WTC11 (cell line): ENCODE measurements at places on chromosomes 7 and 10. TPM values are rescaled to one million over a fixed set of nuclear protein-coding genes. Genes with fewer than 3 reads are reported as not detected.

Gene CYP3A4
- total RNA-seq = 0.32 to 0.50 TPM (median 0.33 TPM) in 3 replicates

DNA sequence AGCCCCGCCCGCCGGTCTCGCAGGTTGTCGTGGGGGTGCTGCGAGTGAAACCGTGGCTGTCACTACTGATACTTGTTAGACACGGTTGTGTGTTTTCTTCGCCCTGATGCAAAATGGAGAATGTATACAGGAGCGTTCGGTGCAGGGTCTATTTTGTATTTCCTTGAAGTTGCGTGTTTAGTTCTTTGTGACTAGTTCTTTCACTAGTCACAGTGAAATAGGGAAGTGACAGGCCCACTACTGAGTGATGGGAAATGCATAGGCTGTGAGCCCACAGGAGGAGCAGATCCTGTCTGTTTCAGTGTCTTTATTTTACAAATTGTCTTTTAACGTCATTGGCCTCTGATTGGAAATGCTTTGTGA, 675 bp downstream of the ABRAXAS2 start:
- no peaks in the 10 kb centered on the region for H3K36me3 ChIP-seq
- peak overlapping the region; percentile 4 for H3K27ac ChIP-seq
- H3K4me3 ChIP-seq = peak overlapping the region; percentile 93
- peaks cover 2% of the 10 kb centered on the region; the same call in 1 of the 2 replicates for H3K27me3 ChIP-seq

Gene TMEM273
- 0.09 to 0.39 TPM (median 0.27 TPM) in 3 replicates for total RNA-seq

DNA sequence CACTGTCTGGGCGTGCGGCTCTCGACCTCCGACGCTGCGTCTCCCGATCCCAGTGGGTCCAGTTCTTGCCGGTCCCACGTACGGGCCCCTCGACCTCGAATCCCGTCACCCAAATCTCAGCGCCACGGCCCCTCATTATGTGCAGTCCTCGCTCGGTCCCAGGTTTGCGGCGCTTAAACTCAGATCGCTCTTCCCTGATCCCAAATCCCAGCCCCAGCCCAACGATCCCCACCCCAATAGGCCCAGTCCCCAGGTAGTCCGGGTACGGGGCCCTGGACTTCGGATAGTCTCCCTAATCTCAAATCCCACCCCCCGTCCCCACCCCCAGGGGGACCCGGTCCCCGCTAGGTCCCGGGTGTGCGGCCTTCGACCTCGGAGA, 666 bp downstream of the HNRNPF start:
- no peaks in the 10 kb centered on the region for H3K36me3 ChIP-seq
- DNase-seq = no peak
- peak overlapping the region; percentile 92 for H3K4me3 ChIP-seq
- H3K27me3 ChIP-seq = no peaks in the 10 kb centered on the region

Gene TSC22D4
- total RNA-seq = 27.5 to 34.5 TPM (median 29.7 TPM) in 3 replicates

DNA sequence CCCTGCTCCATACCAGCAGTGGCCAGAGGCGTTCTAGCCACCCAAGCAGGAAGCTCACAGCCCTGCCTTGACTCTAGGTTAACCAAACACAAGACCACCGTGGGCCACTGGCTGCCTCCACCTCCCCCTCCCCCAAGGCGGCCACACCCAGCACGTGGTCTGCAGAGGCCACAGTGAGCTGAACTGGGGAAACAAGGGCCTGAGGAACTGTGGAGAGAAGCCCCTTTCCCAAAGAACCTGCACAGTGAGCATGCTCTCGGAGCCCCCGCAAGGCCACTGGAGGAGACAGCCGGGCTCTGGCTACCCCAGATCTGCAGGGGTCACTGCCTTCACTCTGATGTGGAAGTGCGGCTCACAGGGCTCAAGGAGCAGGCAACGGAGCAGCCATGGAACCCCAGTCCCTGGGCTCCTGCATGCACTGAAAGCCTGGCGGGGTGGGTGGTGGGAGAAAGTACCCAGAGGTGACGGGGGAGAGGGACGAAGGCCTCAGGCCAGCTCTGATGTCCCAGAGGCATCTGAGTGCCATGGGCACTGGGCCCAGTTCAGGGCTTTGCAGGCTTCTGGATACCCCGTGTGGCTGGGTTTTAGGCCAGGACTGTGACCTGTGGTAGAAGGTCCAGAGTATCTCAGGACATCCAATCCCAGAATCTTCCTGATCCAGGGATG, 189.2 kb downstream of the EBF3 start:
- peak; percentile 2 for DNase-seq
- H3K4me3 ChIP-seq = no peak overlapping the region
- H3K36me3 ChIP-seq = no peaks in the 10 kb centered on the region
- no peaks in the 10 kb centered on the region; the same call in 1 of the 2 replicates for H3K27me3 ChIP-seq
- no peaks in the 10 kb centered on the region for H3K4me1 ChIP-seq

DNA sequence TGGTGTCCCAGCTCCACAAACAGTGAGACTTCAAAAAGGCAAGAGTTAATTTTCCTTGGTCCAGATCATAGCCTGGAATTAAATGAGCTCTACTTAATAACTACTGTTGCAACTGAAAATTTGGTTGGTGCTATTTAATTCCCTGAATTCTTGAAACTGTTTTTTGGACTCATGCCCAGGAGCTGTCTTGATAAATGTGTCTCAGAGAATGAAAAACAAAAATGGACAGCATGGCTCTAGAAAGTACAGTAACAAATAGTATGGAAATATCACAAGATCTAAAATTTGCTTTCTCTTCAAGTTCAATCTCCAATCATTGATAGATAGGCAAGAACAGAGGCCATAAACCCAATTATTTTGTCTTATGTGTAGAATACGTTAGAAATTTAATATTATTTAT, 42.5 kb downstream of the CCDC71L start:
- no peaks in the 10 kb centered on the region for H3K4me1 ChIP-seq
- no peak for DNase-seq
- no peak overlapping the region for H3K27ac ChIP-seq
- no peak overlapping the region for H3K4me3 ChIP-seq
- peaks cover 7% of the 10 kb centered on the region for H3K36me3 ChIP-seq
